MM.1S (cell line): ENCODE measurements at places on chromosomes 2 and 18.

GRCh38 chr2:211454679-211455078 lies 898.3 kb downstream of the CPS1 start:
- no peak for DNase-seq
- H3K4me1 ChIP-seq = no peaks in the 10 kb centered on the region
- H3K27me3 ChIP-seq = no peaks in the 10 kb centered on the region
- no peak overlapping the region for H3K27ac ChIP-seq

DNA sequence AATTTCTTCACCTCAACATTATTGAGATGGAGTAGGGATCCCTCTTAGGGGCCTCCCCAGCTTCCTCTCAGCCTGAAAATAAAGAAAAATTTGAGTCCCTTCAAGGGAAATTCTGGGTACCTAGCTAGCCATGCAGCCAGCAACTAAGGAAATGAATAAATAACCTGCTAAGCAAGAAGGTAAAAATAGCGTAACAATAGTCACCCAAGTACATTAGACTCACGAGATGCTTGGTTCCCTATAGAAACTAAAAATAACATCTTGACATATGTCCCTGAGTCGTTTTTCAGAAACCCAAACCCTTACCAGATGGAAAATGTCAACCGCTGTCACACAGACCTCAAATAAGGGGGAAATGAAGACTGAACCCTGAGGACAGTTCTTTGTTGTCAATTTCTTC lies 51.9 kb downstream of the CACNB4 start:
- H3K27ac ChIP-seq = no peak overlapping the region
- no peaks in the 10 kb centered on the region for H3K36me3 ChIP-seq
- H3K4me3 ChIP-seq = no peak overlapping the region
- DNase-seq = no peak
- H3K4me1 ChIP-seq = peaks cover 13% of the 10 kb centered on the region
- H3K27me3 ChIP-seq = no peaks in the 10 kb centered on the region

DNA sequence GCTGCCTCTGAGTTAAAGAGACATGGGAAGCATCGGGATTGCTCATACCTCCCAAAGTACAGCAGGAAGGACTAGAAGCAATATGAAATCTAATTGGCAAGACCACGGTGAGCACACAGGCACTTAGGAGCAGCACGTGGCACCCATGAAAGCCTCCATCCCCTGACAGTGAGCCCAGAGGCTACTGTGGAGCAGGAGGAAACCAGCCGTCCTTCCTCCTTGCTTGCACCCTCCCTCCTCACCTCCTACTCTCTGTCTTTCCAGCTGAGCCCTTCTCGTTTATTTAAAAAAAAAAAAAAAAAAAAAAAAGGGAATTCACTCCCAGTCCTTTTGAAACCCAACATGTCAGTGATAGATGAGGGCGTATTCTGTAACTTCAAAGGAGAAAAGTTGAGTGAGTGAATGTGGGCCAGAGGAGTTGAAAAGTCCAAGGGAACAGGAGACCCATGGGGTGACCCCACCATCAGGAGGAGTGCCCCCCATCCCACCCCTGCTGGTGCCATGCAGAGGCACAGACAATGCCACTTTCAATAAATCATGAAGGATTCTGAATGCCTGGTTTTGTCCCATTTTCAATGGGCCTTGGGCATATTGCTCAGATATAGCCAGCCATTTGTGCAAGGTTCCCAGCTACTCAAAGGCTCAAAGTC lies 96.6 kb upstream of the ALPP start:
- no peaks in the 10 kb centered on the region for H3K36me3 ChIP-seq
- no peak for DNase-seq
- H3K4me1 ChIP-seq = peaks cover 3% of the 10 kb centered on the region
- H3K27me3 ChIP-seq = no peaks in the 10 kb centered on the region

- no peak overlapping the region for H3K27ac ChIP-seq
- no peak overlapping the region for H3K4me3 ChIP-seq
- H3K27me3 ChIP-seq = no peaks in the 10 kb centered on the region
- no peaks in the 10 kb centered on the region for H3K36me3 ChIP-seq
- no peaks in the 10 kb centered on the region for H3K4me1 ChIP-seq
Observed at GRCh38 chr2:42613281-42614064, 45.0 kb downstream of the MTA3 start.

- no peaks in the 10 kb centered on the region; the same call in 1 of the 2 replicates for H3K27me3 ChIP-seq
- H3K27ac ChIP-seq = peak overlapping the region; percentile 96
- H3K4me3 ChIP-seq = peak overlapping the region; percentile 98
- DNase-seq = peak; percentile 93
- peaks cover 21% of the 10 kb centered on the region for H3K4me1 ChIP-seq
Observed at GRCh38 chr2:111121828-111122630, 1.3 kb downstream of the BCL2L11 start.

DNA sequence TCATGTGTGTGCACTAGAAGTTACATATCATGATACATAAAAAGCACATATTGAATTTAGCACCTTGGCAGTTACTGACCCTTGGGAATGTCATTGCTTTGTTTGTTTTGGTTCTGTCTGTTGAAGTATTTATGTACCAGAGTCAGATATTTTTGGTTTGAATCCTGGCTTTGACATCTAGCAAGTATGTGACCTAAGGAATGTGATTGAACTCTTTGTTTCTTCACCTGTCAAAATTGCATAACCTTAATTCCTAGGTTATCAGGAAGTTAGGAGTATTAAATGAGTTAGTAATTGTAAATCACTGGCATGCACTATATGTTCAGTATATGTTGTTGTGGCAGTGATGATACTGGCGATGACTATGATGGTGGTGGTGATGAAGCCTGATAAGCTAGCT lies 1003.5 kb upstream of the NRXN1 start:
- H3K4me3 ChIP-seq = no peak overlapping the region
- no peaks in the 10 kb centered on the region for H3K4me1 ChIP-seq
- H3K27ac ChIP-seq = no peak overlapping the region
- no peaks in the 10 kb centered on the region for H3K36me3 ChIP-seq

GRCh38 chr2:219951099-219951498 lies 323.7 kb downstream of the SLC4A3 start:
- no peak overlapping the region for H3K4me3 ChIP-seq
- H3K27ac ChIP-seq = no peak overlapping the region
